ENCODE measurements at places on chromosomes 16 and 17.

DNA sequence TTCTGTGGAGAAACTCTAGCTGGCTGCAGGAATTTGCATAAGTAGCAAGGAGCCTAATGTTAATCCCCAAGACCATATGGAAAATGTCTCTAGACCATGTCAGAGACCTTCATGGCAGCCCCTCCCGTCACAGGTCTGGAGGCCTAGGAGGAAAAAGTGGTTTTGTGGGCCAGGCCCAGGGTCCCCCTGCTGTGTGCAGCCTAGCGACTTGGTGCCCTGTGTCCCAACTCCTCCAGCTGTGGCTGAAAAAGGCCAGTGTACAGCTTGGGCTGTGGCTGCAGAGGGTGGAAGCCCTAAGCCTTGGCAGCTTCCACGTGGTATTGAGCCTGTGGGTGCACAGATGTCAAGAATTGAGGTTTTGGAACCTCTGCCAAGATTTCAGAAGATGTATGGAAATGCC lies 306.9 kb upstream of the CA10 start:
- no peak for DNase-seq

- DNase-seq, result no peak
These were observed 617 bp downstream of the ARMC7 start for GRCh38 chr17:75110234-75110937.

DNA sequence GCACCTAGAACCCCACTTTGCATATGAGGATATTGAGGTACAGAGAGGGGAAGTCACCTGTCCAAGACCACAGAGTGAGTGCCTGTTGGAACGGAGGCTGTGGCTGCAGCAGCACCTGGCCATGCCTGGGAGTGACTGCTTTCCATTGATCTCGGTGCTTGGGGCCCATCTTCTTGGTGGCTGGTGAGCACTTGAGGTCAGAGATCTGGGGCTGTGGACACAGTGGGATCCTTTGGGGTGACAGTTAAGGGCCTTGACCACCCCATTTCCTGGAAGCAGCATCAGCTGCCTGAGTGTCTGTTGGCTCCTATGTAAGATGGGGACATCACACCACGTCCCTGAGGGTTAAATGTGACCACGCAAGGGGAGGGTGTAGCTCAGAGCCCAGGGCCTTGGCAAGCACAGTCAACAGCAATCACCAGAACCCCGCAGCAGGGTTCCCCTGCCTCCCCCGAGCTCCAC lies 111.7 kb downstream of the IRF8 start:
- no peak for DNase-seq

DNA sequence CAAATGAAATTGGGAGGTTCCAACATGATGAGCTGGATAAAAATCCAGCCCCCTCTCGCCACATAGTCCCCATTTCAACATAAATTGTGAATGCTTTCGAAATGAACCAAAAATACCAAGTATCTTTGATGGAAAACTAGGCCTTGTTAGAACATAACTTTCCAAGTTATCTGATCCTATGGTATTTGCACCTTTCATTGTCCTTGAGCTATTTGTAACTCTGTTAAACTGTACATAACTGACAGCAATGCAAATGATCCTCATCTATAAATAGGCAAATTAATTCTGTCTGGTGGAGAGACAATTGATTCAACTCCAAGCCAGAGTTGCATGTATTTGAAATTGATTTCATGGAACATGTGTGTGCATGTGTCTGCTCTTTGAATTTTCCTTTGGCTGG lies 18.2 kb downstream of the CMTM4 start:
- DNase-seq, result no peak

DNA sequence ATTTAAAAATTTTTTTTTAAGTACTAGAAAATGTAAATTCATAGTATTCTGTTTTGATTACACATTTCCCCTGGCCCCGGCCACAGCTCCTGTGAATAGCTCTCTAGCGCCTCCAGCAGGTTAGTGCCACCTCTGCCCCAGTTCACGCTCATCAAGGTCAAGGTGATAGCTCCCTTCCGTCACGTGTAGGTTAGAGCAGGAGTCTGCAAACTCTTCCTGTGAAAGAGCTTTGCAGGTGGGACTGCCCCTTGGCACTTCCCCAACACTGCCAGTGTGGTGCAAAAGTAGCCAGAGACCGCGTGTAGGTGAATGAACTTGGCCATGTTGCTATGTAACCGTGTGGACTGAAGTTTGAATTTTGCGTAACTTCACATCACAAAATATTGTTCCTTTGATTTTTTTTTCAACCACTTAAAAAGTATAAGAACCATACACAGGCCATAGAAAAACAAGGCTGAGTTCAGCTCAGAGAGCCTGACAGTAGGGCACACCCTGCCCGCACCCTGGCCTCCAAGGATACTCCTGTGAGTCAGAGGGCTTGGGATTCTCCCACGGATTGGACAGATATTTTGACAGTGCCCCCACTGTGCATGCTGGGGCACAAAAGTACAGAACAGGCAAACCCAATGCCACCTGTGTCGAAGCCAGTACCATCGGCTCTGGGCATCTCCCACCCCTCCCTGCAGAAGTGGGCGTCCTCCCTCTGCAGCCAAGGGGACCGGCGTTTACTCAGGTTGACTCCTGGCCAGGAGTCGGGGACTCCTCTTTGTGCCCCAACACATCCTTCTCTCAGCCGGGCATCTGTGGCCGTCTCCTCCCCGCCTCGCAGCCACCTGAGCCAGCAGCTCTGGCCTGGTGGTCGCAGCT lies 92.0 kb upstream of the CHMP6 start:
- DNase-seq, result peak; percentile 48

DNA sequence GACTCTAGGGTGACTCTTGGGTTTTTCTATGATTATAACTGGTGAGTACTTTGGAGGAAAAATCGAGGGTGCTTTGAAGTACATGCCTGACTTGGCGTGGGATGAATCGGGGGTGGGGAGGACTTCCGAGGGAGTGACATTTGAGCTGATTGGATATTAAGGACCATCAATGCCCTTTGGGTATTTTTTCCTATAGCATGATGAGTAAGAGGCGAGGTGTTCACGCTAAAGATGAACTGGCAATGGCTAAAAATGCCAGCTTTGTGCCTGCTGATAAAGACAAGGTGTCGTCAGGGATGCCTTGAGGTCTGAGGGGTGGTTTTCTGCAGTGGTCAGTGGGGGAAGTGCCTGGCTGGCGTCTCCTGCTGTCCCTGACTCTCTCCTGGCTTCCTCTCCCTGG lies 25.3 kb downstream of the USP43 start:
- no peak for DNase-seq

- DNase-seq, result no peak
These were observed 353.5 kb downstream of the TOX3 start for GRCh38 chr16:52193441-52193840.

GRCh38 chr17:42389899-42390298 lies 1.7 kb upstream of the STAT3 start:
- no peak for DNase-seq

DNA sequence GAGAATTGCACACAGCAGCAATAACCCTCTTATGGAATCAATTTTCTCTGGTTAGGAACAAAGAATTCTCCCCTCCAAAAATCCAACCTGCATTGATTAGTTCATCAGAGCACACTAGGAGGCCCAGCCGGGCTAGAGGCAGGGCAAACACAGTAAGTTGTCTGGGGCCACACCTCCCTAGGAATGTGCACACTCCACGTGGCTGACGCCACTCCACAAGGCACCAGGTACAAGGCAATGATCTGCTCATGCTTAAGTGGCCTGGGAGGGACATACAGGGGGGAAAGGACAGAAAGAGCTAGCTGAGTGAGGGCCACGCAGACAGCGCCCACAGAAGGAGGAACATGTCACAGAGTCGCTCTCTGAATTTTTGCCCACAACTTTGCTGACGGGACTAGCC lies 107.6 kb downstream of the SLC39A11 start:
- DNase-seq, result no peak

- peak; percentile 51 for DNase-seq
These were observed 58.6 kb downstream of the WSB1 start for GRCh38 chr17:27352448-27353032.

- peak; percentile 42 for DNase-seq
These were observed 6.7 kb upstream of the KRT31 start for GRCh38 chr17:41404024-41404671.

GRCh38 chr16:50304467-50305440 lies 38.4 kb downstream of the ADCY7 start:
- DNase-seq, result no peak

- DNase-seq, result no peak
These were observed 3.4 kb upstream of the MTSS2 start for GRCh38 chr16:70689035-70689969.

DNA sequence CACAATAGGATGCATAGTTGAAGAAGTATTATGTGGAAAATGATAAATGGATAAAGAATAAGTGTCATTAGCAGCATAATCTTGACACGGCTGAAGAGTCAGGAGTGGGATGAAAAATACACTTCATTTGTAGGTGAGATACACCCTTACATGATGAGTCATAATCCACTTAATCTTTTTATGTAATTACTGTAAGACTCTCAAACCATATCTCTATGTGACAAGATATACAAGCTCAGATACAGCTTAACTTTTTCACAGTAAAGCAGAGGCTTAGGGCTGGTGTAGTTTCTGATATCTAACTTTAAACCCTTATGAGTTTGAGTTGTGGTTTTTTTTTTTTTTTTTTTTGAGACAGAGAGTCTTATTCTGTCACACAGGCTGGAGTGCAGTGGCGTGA lies 101.2 kb downstream of the FTO start:
- DNase-seq, result no peak

- DNase-seq, result no peak
These were observed 99.6 kb downstream of the ABCC1 start for GRCh38 chr16:16048904-16049582.

DNA sequence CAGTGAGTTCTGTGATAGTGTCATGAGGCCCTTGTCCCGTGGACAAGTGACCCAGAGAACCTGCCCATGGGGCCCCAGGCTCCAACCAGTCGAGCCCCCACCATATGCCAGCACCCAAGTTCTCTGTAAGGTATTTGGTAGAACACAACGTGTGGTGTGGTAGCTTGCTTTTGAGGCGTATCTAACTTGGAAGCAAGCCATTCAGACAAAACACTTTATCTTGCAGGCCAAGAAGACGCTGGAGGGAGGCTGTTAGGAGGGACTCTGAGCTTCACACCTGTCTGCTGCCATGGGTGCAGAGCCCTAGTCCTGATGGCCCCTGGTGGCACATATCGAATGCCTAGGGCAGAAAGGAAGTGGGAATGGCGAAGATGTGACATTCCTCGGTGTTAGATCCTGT lies 1.6 kb downstream of the NDUFAF8 start:
- no peak for DNase-seq
